Motor neuron (in vitro differentiated cells): ENCODE measurements at places on chromosomes 16 and 17.

DNA sequence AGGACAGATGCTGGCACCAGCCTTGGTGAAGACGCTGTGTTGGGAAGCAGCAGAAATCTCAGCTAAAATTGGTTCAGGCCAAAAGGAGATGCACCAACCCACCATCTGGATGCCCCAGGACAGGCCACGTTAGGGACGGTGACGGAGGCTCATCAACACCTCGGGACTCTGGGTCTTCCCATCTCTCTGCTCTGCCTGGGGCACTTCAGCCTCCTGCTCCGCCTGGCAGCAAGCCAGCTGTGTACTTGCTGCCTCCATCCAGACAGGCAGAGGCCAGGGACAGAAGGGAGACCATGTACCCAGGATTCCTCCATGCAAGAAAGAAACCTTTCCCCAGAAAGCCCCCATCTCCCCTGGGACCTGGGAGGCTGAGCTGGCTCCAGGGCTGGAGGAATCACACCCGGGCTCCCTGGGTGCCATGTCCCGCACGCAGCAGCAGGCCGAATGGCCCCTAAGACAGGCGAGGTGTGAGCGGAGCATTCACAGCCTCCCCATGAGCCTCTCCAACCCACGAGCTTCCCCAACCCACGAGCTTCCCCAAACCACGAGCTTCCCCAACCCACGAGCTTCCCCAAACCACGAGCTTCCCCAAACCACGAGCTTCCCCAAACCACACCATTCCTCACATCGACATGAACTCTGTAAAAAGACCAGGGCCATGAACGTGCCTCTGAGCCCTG, 274.5 kb downstream of the C16orf95 start:
- ATAC-seq = no peak

DNA sequence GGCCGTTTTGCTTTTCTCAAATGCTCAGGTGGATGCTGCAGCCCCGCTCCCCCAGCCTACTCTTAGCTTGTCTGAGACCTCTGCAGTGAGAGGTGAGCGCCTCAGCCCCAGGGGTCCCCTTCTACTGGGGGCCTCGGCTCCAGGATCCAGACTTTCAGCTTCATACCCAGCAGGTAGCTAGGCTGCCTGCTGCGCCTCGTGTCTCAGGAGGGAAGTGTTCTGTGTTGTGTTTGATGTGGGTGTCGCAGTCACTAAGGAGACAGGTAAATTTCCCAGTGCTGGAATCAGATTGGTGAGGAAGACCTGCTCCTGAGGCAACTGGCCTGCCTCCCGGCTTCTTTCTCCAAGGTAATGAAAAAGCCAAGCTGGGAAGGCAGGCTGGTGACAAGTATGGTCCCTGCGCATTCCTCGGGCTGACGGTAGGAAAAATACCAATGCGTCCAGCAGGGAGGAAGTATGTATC, 604.0 kb upstream of the SALL1 start:
- ATAC-seq = peak; percentile 23

DNA sequence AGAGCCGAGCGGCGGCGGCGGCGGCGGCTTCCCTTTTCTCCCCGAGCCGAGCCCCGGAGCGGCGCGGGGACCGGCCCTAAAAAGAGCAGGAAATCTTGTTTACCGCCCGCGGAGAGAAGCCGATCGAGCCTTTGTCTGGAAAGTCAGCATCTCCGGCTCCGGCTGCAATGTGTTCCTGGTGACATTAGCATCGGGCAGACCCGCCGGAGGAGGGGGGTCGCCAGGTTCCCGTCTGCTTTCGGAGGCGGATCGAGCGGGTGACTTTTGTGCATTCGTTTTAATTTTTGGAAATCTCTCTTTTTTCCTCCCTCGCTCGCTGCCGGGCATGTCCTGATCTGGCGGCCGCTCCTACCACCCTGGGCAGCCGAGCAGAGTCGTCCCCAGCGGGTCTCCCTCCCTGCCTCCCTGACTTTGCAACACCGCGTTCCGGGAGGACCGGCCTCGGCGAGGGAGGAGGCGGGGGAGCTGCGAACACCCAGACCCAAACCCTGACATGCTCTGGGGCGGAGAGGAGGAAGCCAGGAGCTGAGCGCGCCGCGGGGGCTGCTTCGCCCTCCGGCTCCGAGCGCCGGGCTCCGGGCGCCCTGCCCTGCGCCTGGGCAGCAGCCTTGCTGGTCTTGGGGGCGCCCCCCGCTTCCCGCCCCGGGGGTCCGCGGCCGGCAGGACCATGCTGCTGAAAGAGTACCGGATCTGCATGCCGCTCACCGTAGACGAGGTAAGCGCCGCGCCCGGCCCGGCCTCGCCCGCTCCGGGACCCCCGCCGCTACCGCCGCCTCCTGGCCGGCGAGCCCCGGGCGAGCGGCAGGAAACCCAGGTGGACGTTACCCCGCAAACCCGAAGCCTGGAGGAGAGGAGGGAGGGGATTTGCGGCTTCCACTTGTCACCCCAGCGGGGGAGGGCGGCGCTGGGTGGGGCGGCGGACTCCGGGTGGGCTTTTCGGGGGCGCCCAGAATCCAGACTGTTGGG, 690 bp downstream of the PITPNC1 start:
- ATAC-seq = peak; percentile 6

GRCh38 chr16:1159325-1159972, 6.5 kb downstream of the CACNA1H start:
- no peak for ATAC-seq

DNA sequence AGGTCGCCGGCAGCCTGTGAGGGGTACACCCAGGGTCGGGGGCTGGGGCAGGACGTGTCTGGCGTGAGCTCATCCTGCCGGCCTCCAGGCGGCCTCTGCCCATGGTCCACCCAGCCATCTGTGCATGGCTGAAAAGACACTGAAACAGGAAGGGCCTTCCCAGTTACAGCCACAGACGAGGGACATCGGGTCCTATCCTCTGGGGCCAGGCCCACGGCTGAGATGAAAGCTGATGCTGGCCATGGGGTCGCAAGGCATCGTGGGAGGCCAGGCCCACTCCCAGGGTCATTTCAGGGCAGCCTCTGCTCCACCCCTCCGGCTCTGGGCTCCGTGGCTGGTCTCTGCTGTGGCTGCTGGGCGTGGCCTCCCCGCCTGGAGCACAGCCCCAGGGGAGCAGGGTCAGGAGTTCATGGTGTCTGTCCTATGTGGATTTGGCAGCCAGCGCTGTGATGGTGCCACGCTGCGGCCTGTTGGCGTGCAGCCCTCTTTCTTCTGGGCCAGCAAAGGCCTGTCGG, 16.6 kb upstream of the ATP6V0C start:
- ATAC-seq = peak; percentile 75

DNA sequence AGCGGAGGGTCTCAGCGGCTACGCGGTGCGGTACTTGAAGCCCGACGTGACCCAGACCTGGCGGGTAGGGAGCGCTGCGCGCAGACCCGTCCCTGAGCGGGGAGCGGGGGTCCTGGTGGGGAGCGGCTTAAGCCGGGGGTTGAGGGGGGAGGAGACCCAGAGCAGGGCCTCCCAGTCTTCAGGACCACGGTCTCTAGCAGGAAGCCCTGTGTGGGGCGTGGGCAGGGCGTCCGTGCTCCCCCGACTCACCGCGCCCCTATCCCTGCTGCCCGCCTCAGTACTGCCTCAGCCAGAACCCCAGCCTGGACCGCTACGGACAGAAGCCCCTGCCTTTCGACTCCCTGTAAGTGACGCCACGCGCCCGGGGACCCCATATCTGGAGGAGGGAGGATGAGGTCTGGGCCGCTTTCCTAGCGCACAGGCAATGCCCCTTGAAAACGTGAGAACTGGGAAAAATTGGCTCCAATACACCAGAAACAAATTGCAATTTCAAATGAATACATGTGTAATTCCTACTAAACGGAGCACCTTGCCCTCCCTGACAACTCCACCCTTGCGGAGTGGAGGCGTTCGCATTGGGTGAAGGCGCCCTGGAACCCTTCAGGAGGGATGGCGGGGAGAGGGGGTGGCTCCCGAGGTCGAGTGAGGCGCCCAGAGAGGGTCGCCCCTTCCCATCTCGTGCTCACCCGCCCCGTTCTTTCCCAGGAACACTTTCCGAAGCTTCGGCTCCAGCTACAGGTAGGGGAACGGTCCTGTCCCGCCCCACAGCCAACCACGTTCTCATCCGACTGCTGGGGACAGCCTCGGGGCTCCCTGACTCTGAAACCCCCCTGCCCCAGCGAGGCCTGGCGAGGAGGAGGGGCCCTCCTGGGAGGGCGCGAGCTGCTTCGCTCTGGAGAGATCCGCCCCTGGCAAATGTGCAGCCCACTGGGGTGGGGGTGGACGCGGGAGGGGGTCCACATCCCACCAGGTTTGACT, 14.6 kb upstream of the CNGB1 start:
- peak; percentile 75 for ATAC-seq

- peak; percentile 47 for ATAC-seq
Measured at GRCh38 chr16:11034481-11034931, 90.1 kb downstream of the CLEC16A start.

DNA sequence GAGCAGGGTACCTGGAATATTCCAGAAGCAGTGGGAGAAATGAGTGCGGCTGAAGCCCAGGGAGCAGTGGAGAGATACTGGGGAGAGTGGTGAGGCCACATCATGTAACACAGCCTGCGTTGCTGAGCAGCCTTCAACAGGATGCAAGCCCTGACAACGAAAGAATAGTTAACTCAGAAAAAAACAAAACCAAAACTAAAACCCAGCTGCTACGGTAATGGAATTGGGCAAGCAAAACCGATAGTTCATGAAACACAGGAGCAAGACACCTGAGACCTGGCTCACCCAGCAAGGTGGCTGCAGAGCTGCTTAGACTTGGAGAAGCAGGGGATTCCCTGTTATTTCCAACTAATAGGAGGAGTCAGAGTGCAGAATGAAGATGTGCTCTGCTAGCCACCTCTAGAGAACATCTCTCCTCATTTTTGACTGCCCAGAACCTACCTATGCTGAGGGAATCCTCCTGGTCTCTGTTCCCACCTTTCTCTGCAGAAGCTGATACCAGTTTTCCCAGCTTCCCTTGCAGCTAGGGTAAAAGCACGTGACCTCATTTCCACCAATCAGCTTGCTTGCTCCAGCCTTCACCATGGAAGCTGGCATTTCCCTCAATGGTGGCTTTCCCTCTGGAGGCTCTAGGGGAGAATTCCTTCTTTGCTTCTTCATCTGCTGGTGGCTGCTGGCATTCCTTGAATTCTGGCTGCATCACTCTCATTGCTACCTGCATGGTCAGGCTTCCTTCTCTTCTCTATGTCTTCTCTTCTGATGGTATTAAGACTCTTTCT, 59.4 kb upstream of the XYLT1 start:
- ATAC-seq = no peak

DNA sequence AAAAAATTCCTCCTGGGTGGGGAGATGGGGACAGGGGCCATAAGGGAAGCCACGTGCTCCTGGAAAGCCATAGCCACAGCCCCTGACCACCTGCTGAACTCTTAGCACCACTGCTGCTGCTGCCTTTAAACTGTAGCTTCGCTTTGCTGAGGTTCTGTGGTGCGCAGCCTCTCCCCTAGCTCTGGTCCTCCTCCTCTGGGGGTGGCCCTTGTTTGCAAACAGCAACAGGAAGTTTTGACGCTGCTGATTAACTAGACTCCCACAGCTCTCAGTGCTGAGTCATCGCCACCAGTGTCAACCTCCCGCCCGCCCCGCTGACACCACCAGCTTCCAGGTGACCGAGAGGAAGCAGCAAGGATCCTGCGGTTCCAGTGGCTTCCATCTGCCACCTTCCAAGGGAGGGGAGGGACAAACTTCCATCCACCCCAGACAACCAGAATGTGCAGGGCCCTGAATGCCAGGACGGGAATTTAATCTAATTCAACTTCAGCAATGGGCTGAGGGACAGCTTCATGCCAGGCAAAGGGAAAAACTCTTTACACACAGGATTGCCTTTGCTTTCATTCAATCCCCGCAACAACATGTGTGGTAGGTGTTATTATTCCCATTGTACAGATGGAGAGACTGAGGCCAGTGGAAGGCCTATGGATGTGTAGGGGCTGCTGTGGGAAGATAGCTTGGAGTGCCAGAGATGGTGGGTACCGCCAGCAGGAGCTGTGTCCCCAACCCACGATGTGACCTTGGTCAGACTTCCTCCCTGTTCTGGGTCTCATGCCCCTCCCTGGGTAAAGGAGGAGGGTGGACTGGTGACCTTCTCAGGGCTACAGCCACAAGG, 8.1 kb upstream of the KIFC3 start:
- ATAC-seq = peak; percentile 96

DNA sequence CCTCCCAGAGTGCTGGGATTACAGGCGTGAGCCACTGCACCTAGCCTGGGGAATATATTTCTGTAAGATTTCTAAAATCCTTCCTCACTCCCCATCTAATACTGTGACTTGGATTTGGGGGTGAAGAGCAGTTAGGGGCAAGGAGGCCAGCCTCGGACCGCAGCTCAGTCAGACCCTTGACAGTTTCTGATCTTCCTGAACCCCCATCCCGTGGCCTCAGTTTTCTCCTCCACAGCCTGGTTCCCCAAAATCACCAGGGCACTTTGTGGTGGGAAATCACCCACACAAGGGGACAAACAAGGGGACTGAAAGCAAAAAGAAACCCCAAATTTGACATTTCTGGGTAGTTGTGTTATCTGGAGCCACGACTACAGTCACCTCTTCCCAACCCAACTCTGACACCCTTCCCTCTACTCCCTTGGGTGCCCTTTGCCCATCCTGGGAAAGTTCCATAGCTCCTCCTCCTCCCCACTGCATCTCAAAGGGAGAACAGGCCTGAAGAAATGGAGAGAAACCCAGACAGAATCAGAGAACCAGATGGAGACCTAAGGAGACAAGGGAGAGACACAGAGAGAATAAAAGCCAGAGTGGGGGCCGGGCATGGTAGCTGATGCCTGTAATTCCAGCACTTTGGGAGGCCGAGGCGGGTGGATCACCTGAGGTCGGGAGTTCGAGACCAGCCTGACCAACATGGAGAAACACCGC, 2.8 kb upstream of the STAT5A start:
- ATAC-seq = no peak

- ATAC-seq = no peak
Measured at GRCh38 chr16:88407807-88408206, 25.0 kb downstream of the ZNF469 start.

DNA sequence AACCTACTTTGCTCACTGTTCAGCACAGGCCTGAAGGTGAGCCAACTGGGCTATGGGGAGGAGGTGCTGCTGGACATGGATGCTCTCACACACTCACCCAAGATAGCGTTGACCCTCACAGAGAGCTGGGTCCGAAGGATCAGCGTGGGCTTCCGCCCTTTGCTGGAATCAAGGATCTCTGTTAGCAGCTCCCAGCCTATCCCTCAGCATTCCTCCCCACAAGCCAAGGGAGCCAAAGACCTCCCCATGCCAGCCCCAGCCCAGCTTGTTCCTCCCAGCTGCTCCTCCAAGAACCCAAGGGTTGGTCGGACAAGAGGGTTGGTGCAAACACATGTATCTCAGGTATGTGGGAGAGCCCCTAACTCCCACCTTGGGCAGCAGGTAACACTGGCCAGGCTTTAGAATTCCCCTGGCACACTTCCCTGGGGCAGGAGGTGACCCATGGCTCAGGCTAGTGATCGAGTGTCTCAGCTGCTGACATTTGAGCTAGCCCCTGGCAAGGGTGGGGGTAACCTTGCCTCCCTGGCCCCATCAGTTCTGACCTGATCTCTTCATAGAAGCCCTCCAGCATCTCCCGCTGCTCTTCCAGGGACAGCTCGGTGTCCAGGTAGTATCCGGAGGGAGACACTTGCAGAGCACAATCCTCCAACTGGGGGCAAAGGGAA, 8.3 kb downstream of the FHOD1 start:
- no peak for ATAC-seq

GRCh38 chr17:6082335-6082734, 12.2 kb downstream of the WSCD1 start:
- no peak for ATAC-seq

GRCh38 chr17:77271411-77271810, 130.6 kb downstream of the SEC14L1 start:
- peak; percentile 63 for ATAC-seq

- no peak for ATAC-seq
Measured at GRCh38 chr17:75837899-75838298, 6.3 kb downstream of the UNC13D start.
